CD4-positive, alpha-beta T cell treated with Interleukin-4 for 4 hours (primary cell): ENCODE measurements at places on chromosomes 3 and 15.

- no peak for DNase-seq
Measured at GRCh38 chr15:67715170-67715569, 110.1 kb upstream of the SKOR1 start.

- DNase-seq = no peak
Measured at GRCh38 chr3:16498130-16498890, 15.2 kb downstream of the RFTN1 start.

GRCh38 chr3:32026593-32026992 is 45.0 kb downstream of the ZNF860 start:
- no peak for DNase-seq

- no peak for DNase-seq
Measured at GRCh38 chr3:31016196-31016595, 121.7 kb upstream of the GADL1 start.

DNA sequence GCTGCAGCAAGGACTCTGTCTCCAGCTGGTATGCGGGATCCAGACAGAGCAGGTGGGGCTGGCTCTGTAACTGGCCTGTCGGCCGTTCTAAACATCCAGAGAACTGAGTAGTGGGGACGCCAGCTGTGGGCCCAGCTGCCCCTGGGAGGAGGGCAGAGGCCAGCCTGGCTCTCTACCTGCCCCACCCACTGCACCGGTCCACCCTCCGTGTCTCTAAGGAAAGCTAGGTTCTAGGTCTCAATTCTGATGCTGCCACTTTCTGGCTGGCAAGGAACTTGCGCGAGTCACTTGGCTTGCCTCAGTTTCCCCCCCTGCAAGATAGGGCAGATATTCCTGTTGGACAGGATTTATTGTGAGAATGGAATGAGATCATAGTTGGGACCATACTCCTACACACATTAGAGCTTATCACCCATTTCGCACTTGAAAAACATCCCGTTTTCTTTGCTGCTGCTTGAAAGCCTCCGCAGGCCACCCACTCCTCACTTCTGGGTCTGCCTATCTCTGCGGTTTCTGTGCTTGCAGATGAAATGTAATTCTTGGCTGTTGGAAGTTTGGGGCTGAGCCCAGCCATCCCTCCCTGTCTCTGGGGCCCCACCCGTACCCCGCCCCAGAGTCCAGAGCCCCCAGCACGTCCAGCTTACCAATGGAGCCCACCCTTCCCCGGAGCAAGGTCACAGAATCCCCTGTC is 65.8 kb downstream of the IQSEC1 start:
- no peak for DNase-seq

- peak; percentile 65 for DNase-seq
Measured at GRCh38 chr3:195537995-195538394, 5.1 kb downstream of the PPP1R2 start.

DNA sequence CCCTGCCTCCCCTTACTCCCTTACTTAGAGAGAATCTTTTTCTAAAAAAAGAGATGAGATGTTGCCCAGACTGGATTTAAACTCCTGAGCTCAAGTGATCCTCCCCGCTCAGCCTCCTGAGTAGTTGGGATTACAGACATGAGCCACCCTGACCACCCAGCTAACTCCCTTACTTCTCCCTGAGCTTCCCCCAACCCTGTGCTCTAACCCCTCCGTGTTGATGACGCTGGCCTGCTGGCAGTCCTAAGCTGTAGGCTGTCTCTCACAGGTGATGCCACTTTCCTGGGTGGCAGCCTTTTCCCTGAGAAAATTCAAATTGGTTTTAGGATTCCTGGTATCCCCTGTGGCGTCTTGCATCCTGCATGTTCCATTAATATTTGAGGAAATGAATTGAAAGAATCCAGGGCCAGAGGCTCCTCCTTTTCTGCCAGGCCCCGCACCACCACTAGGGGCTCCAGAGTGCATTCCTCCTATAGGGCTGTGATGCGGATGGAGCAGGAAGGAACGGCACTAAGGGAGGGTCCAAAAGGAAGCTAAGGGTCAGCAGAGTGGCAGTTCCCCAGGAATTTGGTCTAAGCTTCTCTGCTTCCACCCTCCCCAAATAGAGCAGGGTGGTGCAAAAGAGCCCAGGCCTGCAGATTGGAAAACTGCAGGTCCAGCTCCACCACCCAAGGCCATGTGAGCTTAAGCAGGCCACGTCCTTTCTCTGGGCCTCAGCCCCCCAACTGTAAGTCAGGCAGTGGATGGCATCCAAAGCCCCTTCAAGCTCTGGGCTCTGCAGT is 101.1 kb downstream of the DAPK2 start:
- peak; percentile 56 for DNase-seq

DNA sequence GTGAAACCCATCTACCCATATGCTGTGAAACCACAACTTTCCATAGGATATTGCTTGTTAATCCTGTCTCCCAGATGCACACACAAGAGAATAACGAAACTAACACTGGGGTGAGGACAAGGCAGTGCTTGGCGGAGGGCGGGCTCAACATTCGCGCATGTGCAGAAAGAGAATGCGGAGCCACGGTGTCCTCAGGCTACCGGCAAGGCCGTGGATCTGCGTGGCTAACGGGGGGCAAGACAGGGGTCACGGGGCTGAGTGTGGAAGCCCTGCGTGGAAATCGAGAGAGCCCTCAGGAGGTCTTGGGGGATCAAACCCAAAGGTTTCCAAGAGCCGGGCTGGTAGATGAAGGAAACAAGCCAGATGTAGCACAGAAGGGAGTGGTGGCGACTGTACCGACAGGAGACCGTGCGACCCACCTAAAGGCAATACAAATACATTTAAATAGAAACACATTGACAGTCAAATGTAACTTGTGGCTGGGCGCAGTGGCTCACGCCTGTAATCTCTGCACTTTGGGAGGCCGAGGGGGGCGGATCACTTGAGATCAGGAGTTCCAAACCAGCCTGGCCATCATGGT is 48.5 kb upstream of the TRA2B start:
- DNase-seq = no peak

DNA sequence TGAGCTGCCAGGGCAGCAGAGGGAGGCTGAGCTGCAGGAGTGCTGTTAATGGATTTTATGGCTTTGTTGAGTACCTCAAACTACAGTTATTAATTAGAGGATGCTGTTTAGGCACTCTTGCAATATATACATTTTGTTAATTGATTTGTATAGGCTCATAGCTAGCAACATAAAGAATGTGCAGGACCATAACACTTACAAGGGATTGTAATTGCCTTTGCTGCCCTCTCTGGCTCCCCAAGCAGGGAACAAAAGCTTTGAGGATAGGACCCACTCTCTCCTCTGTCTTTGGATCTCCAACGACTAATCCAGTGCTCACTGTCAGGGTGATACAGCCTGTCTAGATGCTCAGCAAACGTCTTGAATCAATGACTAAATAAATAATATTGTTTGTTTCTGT is 1.2 kb upstream of the CLSTN2 start:
- DNase-seq = no peak

- DNase-seq = no peak
Measured at GRCh38 chr15:53586799-53587198, 172.7 kb downstream of the WDR72 start.

DNA sequence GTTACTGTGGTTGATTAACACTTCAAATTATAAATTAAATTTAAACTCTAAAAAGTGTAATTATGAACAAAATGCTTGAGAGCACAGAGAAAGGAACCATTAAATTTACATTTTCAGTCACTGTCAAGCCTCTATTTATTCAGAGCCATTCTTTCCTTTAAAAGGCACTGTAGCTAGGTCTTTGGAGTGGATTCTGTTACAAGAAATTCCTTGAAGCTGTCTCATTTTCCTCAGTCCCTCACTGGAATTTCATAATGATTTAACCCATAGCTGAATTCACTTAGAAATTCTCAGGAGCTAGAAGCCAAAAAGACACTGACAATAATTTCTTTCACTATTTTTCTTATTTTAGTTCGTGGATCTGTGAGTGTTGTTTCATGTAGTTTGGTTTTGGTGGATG is 81.2 kb upstream of the TCF12 start:
- no peak for DNase-seq

GRCh38 chr15:22969489-22969888 is 10.7 kb downstream of the CYFIP1 start:
- DNase-seq = no peak

- no peak for DNase-seq
Measured at GRCh38 chr3:73548436-73548835, 76.3 kb downstream of the PDZRN3 start.

GRCh38 chr3:67384760-67385397 is 269.5 kb downstream of the SUCLG2 start:
- DNase-seq = peak; percentile 31

- peak; percentile 39 for DNase-seq
Measured at GRCh38 chr3:161273589-161274218, 52.6 kb downstream of the NMD3 start.

GRCh38 chr15:76614725-76615124 is 278.2 kb downstream of the ISL2 start:
- DNase-seq = no peak

- DNase-seq = no peak
Measured at GRCh38 chr3:186239321-186239720, 122.7 kb downstream of the DGKG start.

GRCh38 chr15:90583471-90584252 is 53.9 kb downstream of the CRTC3 start:
- DNase-seq = no peak

DNA sequence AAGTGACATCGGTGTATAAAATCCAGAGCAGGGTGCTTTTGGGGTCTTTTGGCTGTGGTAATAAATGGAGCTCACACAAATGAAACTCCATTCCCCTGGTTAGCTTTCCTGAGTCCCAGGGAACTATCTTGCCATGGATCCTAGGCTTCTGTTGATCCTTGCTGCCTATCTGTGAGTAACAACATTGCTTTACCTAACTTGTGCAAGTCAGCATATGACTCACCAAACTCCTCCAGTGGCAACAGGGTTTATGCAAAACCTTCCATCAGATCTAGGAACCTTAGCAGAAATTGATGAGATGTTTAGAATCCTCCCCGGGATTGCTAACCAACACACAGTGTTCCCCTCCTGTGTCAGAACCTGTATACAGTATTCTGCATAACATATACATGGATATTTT is 105.4 kb downstream of the SCAPER start:
- no peak for DNase-seq

- DNase-seq = no peak
Measured at GRCh38 chr15:56772868-56773639, 39.7 kb upstream of the ZNF280D start.

GRCh38 chr3:37964716-37965115 is 25.9 kb upstream of the VILL start:
- DNase-seq = no peak

- peak; percentile 50 for DNase-seq
Measured at GRCh38 chr3:72997421-72997961, 880 bp downstream of the PPP4R2 start.

DNA sequence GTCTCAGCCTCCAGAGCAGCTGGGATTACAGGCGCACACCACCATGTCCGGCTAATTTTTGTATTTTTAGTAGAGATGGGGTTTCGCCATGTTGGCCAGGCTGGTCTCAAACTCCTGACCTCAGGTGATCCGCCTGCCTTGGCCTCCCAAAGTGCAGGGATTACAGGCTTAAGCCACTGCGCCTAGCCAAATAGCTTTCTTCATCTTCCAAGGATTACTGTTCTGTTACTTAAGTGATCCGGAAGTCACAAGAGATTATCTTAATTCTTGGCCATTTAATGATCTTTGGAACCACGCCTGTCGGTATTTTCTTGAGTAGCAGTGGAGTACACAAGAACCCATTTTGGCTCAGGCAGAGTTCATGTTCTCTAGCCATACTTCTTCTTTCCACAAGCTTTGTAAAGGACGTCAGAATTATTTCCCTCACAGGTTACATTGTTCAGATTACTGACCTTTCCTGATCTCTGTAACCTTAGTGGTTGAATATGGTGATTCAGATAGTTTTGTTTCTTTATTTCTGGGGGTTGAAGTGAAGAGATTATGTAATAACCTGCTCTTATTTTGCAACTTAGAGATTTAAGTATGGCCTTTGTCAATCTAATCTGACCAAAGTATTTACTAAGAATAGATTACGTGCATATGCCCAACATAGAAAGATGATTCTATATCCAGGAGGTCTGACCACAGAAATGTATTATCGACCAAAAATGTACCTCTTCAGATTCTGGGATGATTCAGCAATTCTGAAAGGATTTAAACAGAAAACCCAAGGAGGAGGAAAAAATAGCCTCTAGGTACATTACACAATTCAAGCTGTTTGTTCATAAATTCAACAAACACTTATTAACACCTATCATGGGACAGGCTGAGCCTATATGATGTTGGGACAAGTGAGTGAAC is 132.2 kb downstream of the GREM1 start:
- DNase-seq = no peak

DNA sequence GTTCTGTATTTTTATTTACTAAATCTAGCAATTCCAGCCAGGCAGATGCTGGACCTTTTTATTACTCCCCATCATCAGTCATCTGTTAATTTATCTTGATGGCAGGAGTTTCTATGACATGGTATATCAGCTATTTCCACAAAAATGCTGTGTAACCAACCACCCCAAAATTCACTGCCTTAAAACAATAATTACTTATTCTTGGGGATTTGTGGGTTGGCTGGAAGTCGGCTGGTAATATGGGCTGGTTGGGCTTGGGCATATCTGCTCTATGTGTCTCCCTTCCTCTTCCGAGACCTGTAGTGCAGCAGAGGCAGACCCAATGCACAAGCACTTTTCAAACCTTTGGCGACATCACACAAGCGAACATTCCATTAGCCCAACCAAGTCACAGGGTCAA is 92.1 kb upstream of the UBE2E1 start:
- DNase-seq = no peak

GRCh38 chr3:128006061-128007032 is 45.9 kb upstream of the SEC61A1 start:
- no peak for DNase-seq

- no peak for DNase-seq
Measured at GRCh38 chr3:9013782-9014563, 50.7 kb upstream of the RAD18 start.

DNA sequence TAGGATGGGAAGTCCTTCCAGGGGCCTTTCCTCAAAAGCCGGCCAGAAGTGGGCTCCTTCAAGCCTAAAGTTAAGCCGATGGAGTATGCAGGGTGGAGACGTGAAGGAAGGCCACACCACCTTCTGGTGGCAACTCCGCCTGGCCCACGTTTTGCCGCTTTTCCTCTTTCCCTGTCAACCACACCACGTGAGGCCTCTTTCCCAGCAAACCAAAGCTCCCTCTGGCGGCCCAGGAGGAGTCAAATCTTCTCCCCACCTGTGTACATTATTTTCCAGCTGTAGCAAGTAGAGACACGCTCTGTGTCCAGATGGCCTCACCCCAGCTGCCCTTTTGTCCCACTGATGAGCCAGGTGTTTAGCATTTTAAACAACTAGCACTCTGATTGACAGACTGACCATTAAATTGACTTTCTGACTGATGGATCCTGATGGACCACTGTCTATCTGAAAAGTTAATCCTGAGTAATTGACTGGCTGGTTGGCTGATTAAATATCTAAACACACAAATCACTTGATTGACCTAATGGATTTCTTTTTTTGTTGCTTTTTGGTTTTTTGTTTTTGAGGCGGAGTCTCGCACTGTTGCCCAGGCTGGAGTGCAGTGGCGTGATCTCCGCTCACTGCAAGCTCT is 59.6 kb upstream of the ZBTB38 start:
- DNase-seq = no peak

- no peak for DNase-seq
Measured at GRCh38 chr3:123719862-123720453, 135.1 kb upstream of the HACD2 start.

- DNase-seq = no peak
Measured at GRCh38 chr3:126678693-126679317, 23.9 kb upstream of the TXNRD3 start.
